ENCODE measurements at places on chromosomes 7 and 10.

GRCh38 chr7:82945480-82945879, 217.2 kb downstream of the PCLO start:
- DNase-seq = no peak

DNA sequence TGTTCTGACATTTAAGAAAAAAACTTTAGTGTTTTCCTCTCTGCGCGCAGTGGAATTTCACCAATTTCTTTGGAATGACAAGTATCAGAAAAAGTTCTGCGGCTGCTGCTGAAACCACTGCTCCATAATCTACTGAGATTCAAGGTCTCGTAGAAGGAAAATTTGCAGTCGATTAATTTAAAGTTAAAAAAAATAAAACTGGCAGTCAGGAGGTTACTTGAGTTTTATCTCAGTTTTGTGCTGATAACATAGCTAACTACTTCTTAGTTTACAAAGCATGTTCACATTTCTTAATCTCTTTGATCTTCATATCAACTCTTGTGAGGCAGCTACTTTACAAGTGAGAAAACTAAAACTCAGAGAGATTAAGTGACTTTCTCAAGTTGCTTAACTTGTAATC, 18.2 kb upstream of the CALD1 start:
- no peak for DNase-seq

- DNase-seq = no peak
These were observed 75.3 kb upstream of the IL6 start for GRCh38 chr7:22651534-22652243.

- no peak for DNase-seq
These were observed 243.0 kb upstream of the KLF6 start for GRCh38 chr10:4028027-4028471.

- DNase-seq = no peak
These were observed 9.3 kb downstream of the ATG9B start for GRCh38 chr7:151014950-151015349.

GRCh38 chr7:106824458-106824857, 40.6 kb upstream of the PIK3CG start:
- DNase-seq = no peak

GRCh38 chr7:136865777-136866176, 2.7 kb upstream of the CHRM2 start:
- DNase-seq = no peak

- DNase-seq = no peak
These were observed 15.3 kb downstream of the MKLN1 start for GRCh38 chr7:131342864-131343442.

DNA sequence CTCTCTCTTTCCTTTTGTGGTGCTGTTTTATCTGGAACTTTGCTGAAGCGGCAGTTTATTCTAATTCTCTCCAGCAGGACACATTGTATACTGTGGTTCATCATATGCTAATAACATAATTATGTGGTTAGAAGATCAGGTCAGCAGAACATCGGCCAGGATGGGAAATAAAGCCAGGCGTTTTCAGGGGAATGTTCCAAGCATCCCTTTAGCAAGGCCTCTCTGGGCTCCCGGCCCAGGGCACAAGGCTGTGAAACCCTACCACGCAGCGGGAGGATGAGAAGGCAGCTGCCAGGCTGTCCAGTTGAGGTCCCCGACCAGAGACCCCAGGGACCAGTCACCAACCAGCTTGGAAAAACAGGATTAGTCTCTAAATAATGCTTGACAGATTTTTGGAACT, 112.2 kb upstream of the GALNT17 start:
- DNase-seq = no peak

GRCh38 chr10:84990713-84991112, 662.3 kb downstream of the CCSER2 start:
- DNase-seq = no peak

Measured in NCI-H748 treated with DMSO at 0.1 percent for 48 hours (cell line).